ENCODE measurements at places on chromosomes 3 and 15. TPM values are rescaled to one million over a fixed set of nuclear protein-coding genes. Genes with fewer than 3 reads are reported as not detected.

DNA sequence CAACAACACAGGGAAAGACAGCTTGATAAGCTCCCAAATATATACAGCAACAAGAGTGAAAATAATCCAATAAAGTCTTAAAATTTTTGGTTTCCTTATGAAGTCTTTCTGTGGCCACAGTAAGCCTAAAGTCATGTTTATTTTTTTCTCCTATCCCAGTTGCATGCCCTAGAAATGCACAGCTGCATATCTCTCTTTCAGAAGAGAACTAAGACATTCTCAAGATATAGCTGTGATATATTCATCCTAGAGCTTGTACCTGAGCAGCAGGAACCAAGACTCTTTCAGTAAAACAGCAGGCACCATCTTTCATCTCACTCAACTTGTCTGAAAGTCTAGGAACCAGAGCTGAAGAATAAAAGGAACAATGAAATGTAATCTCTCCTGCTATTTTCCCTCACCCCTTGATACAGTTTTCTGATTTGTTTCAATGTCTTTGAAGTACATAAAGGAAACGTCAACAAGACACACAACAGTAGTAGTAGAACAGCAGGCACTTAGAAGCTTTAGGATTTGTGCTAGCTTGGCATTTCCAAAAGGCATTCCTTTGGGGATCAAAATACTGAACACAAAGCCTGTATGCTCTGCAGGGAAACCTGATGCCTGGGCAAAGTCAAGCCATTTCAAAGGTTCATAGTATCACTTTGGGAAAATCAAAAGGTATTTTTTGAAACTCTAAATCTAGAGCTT is 536.8 kb downstream of the PYDC2 start:
- DNase-seq: no peak
- no peaks in the 10 kb centered on the region for H3K36me3 ChIP-seq
- H3K27me3 ChIP-seq: no peaks in the 10 kb centered on the region
- no peaks in the 10 kb centered on the region for H3K4me1 ChIP-seq
- H3K27ac ChIP-seq: no peak overlapping the region
- no peak overlapping the region for H3K4me3 ChIP-seq

DNA sequence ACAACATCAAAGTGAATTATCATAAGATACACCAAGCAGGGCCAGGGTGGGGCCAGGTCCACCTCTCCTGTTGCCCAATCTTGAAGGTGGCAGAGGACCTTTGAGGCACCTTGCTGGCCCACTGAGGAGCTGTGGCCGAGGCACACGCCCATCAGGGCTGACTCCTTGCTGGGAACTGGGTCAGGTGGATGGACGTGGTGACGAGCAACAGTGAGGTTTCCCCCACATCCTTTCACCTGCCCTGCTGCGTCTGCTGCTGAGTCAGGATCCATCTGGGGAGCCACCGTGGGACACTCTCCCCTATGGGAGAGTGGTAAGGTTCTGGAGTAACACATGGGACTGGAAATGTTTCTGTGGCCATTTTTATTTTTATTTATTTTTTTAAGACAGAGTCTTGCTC is 17.3 kb upstream of the FURIN start:
- DNase-seq: no peak
- H3K36me3 ChIP-seq: no peaks in the 10 kb centered on the region
- H3K4me3 ChIP-seq: no peak overlapping the region
- H3K27ac ChIP-seq: no peak overlapping the region

DNA sequence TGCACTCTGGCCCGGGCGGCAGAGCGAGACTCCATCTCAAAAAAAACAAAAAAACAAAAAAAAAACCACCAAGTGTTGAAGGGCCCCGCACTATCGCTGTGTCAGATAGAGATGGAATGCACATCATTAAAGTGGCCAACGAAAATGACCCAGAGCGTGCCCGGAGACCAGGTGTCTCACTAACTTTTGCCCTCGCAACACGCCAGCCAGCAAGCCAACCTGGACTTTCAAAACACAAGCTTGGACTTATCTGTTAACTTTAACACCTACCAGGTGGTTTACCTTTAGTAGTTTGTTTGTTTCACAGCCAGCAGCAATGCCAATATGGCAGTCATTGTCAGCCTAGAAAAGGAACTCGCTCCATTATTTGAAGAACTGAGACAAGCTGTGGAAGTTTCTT is 28.6 kb downstream of the FAM174B start:
- no peaks in the 10 kb centered on the region for H3K27me3 ChIP-seq
- no peak overlapping the region for H3K4me3 ChIP-seq
- no peak overlapping the region for H3K27ac ChIP-seq
- no peaks in the 10 kb centered on the region for H3K36me3 ChIP-seq
- no peaks in the 10 kb centered on the region for H3K4me1 ChIP-seq

DNA sequence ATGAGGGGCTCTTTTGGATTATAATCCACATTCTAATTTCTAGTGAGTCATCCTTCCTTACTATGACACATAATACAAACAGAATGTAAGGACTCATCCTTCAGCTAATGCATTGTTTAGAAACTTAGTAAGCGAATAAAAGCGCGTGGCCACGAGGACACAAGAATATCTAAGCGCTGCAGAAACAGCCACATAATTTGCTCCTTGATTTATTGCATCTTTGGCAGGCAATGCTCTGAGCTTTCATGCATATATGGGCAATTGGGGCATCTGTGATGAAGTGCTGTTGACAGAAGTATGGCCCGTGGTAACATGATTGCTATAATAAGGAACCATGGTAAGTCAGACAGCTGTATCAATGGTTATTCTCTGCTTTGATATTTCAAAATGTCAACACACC is 191.3 kb upstream of the ZNF385D start:
- no peak overlapping the region for H3K27ac ChIP-seq
- H3K4me3 ChIP-seq: no peak overlapping the region
- no peaks in the 10 kb centered on the region for H3K36me3 ChIP-seq
- H3K4me1 ChIP-seq: no peaks in the 10 kb centered on the region

DNA sequence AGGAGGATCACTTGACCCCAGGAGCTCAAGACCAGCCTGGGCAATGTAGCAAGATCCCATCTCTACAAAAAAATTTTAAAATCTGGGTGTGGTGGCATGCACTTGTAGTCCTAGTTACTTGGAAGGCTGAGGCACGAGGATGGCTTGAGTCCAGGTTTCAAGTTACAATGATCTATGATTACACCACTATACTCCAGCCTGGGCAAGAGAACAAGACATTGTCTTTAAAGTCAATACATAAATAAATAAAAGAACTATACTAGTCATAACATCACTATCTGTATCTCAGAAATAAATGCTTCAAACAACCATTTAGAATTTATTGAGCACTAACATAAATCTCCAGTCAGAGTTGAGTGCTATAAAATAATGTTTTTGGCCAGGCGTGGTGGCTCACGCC is 8.5 kb upstream of the PHLDB2 start:
- no peak overlapping the region for H3K27ac ChIP-seq
- H3K4me3 ChIP-seq: no peak overlapping the region
- H3K27me3 ChIP-seq: no peaks in the 10 kb centered on the region
- peaks cover 6% of the 10 kb centered on the region for H3K36me3 ChIP-seq
- no peaks in the 10 kb centered on the region for H3K4me1 ChIP-seq
- no peak for DNase-seq

DNA sequence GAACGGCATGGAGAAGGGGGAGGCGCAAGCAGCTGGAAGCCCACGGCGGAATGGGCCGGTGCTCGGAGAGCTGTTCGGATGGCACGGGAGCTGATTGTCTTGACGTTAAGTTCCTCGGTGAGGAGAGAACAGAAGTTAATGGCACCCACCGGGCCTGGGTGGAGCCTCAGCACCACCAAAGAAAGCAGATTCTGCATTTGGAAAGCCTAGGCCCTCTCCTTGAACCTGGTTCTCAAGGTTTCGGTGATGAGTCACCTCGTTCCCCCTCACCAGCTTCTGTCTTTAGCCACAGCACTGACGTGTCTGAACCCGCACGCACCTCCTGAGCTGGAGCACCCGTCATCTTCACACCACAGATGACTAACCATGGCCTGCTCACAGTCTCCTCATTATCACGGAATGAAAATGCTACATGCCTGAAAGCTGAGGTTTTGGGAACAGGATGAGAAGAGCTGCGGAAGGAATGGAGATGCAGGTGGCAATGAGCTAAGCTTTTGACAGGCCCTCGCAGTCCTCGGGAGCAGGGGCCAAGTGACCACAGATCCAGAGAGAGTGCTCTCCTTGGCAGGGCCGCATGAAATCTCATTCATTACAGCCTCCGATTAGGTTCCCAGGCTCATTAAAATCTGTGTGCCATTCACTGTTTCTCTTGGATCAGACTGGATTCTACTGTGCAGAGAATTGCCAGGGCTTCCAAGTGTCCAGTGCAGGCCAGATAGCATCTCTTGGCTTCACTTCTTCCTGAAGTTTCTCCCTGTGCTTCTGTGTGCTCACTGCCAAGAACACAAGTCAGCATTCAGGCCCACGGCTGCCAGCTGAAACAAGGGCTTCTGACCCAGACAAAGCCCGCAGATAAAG is 96.3 kb upstream of the DLG1 start:
- peaks cover 15% of the 10 kb centered on the region for H3K4me1 ChIP-seq
- DNase-seq: no peak
- H3K27ac ChIP-seq: no peak overlapping the region
- no peaks in the 10 kb centered on the region for H3K36me3 ChIP-seq

DNA sequence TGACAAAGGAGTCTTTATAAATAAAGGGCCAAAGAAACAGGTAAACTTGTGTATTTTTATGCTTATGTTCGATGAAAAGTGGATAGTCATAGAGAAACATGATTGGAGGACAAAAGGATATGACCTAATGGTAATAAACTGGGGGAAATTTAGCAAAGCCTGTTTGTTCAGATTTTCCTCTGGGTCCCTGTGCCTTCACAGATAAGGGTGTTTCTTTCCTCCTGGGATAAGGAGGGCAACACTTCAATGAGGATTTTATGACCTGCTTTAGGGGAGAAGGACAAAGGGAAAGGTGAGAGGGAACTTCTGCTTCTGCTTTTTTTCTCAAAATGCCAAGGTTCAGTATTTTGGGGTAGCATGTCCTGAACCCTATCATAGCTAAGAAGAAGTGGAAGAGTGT is 531.3 kb upstream of the ALCAM start:
- no peaks in the 10 kb centered on the region for H3K4me1 ChIP-seq
- DNase-seq: no peak
- no peak overlapping the region for H3K4me3 ChIP-seq
- H3K27me3 ChIP-seq: no peaks in the 10 kb centered on the region
- H3K36me3 ChIP-seq: no peaks in the 10 kb centered on the region

GRCh38 chr3:99909714-99910495 is 92.2 kb downstream of the CMSS1 start:
- peak; percentile 42 for DNase-seq
- H3K4me3 ChIP-seq: no peak overlapping the region
- no peaks in the 10 kb centered on the region for H3K27me3 ChIP-seq
- peaks cover 54% of the 10 kb centered on the region for H3K4me1 ChIP-seq
- H3K36me3 ChIP-seq: no peaks in the 10 kb centered on the region

GRCh38 chr15:70853318-70853972 is 512 bp downstream of the LARP6 start:
- no peaks in the 10 kb centered on the region for H3K36me3 ChIP-seq
- no peak for DNase-seq
- peak overlapping the region; percentile 58 for H3K4me3 ChIP-seq
- H3K27ac ChIP-seq: no peak overlapping the region

- no peak for DNase-seq
- no peaks in the 10 kb centered on the region for H3K4me1 ChIP-seq
- H3K27ac ChIP-seq: no peak overlapping the region
- H3K27me3 ChIP-seq: no peaks in the 10 kb centered on the region
- no peak overlapping the region for H3K4me3 ChIP-seq
- H3K36me3 ChIP-seq: no peaks in the 10 kb centered on the region
Measured at GRCh38 chr3:77939726-77940125, 899.8 kb downstream of the ROBO2 start.

DNA sequence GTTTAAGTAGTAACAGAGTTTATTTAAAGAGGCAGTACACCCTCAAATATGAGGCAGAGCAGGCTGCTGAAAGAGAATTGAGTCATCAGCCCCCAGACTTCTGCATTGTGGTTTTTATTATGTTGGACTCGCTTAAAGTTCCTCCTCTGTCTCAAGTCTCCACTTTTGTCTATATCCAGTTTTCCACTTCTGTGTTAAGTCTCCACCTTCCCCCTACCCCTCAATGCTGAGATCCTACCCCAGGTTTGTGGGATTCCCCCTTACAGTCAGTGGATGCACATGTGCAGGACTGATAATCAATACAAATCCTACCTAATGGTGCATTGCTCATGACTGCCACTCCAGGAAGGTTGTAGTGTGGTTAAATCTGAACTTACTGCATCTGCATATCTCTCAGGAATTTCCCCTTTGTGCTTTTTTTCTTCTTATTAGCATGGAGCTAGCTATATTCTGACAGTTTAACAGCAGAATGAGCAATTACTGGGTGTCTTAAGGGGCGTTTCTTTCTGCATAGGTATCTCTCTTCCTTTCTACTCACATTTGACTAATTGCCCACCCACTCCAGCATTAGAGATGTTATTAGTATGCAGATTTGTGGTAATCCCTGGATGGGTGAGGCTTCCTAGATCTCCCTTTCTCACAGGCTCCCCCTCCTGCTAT is 11.9 kb upstream of the CD200R1L start:
- no peak for DNase-seq
- H3K4me3 ChIP-seq: no peak overlapping the region
- no peak overlapping the region for H3K27ac ChIP-seq
- no peaks in the 10 kb centered on the region for H3K36me3 ChIP-seq
- H3K27me3 ChIP-seq: no peaks in the 10 kb centered on the region

DNA sequence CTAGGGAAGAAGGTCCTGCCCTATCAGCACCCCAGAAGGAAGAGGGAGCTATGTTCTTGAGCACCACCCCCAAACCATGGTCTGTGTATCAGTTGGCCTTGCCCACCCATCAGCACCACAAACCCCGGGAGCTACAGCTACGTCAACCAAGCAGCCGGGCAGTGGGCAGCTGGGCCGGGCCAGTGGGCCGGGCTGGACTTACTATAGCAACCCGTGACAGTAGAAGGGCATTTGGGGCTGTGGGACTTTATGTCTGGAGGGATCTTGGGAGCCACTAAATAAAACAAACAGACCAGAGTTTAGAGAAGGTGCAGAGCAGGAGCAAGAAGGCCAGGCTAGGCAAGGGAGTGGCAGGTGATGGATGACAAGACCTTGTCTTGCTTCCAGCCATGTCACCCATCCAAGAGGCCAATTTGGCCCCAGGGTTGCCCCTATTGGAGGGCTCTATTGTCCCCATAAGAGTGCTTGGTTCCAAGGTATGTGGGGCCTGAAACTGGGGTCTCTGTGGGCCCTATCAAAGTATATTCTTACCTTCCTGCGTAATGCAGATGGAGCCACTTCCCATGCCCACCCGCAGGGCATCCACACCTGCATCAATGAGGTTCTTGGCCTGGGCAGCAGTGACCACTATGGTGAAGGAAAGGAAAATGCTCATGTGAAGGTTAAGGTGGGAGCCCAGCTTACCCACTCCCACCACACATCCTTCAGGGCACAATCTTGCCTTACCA is 3.2 kb downstream of the IMPDH2 start:
- no peak for DNase-seq
- no peak overlapping the region for H3K4me3 ChIP-seq
- H3K36me3 ChIP-seq: peaks cover 39% of the 10 kb centered on the region
- no peak overlapping the region for H3K27ac ChIP-seq

GRCh38 chr3:142633073-142633472 is 36.9 kb downstream of the PLS1 start:
- no peak for DNase-seq
- H3K4me1 ChIP-seq: peaks cover 8% of the 10 kb centered on the region
- no peak overlapping the region for H3K27ac ChIP-seq
- H3K36me3 ChIP-seq: no peaks in the 10 kb centered on the region

GRCh38 chr3:107452436-107452835 is 70.3 kb upstream of the BBX start:
- DNase-seq: no peak
- no peak overlapping the region for H3K27ac ChIP-seq
- H3K4me3 ChIP-seq: no peak overlapping the region
- no peaks in the 10 kb centered on the region for H3K27me3 ChIP-seq

The CPLX3 gene
- not detected for total RNA-seq

The ADGRG7 gene
- not detected for total RNA-seq

The ZNF80 gene
- not detected for total RNA-seq

The OR4F6 gene
- total RNA-seq: not detected

The GABRR3 gene
- total RNA-seq: 0.31 TPM

The TNK2 gene
- 3.5 TPM for total RNA-seq

The DAPK2 gene
- total RNA-seq: 0.14 TPM
